ENCODE measurements at places on chromosomes 7 and 10.

GRCh38 chr7:135377171-135377570, 132.7 kb downstream of the CNOT4 start:
- H3K36me3 ChIP-seq = no peaks in the 10 kb centered on the region
- no peak overlapping the region for H3K4me3 ChIP-seq

- DNase-seq = peak; percentile 67
- H3K36me3 ChIP-seq = no peaks in the 10 kb centered on the region
- H3K27me3 ChIP-seq = no peaks in the 10 kb centered on the region
- H3K27ac ChIP-seq = peak overlapping the region; percentile 89
- no peak overlapping the region for H3K4me3 ChIP-seq
These were observed 106.4 kb upstream of the SDK1 start for GRCh38 chr7:3194501-3195141.

- no peak for DNase-seq
- no peaks in the 10 kb centered on the region for H3K36me3 ChIP-seq
- H3K27ac ChIP-seq = no peak overlapping the region
- H3K27me3 ChIP-seq = peaks cover 45% of the 10 kb centered on the region
These were observed 13.1 kb upstream of the TLX1 start for GRCh38 chr10:101118031-101118430.

- H3K4me3 ChIP-seq = no peak overlapping the region
These were observed 1.6 kb downstream of the FAM204A start for GRCh38 chr10:118340486-118340885.
